GF-D8 (cell line): ENCODE measurements at places on chromosomes 11 and 22.
A peak's percentile ranks its signal among the peaks of the same experiment; 100 is the strongest.

DNA sequence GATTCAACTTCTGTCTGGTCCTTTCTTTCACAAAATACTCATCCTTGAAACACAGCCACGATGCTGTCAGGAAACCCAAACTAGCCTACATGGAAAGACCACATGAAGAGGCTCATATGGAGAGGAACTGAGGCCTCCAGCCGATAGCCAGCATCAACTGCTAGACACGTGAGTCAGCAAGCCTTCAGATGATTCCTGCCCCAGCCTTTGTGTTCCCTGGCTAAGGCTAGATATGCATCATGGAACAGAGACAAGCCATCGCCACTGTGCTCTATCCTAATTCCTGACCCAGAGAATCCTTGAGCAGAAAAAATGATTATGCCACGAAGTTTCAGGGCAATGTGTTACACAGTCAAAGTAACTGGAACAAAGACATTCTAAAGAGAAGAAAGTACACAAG is 75.5 kb downstream of the ENTHD1 start:
- no peak for DNase-seq

DNA sequence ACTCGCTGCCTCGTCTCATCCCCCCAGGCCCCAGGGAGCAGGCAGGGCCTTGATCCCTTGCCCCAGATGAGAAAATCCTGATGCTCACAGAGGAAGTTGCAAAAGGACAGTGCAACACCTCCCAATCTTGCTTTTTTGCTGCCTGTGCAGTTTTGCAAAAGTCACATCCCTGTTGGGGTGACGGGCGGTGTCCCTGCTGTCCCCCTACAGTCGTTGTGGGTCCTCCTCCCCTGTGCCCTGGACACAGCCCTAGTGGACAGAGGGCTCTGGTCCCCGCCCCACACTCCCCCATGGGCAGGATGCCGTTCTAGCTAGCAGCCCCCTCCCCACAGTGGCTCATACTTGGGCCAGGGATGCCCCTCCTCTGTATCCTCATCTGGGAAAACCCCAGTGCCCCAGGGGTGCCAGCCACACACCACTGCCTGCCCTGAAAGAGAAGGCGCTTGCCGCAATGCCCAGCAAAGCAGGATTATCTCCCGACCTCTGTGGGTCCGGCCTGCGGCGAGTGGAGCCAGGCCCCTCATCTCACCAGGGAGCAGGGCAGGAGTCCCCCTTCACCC is 18.4 kb upstream of the CTSD start:
- DNase-seq = peak; percentile 1

DNA sequence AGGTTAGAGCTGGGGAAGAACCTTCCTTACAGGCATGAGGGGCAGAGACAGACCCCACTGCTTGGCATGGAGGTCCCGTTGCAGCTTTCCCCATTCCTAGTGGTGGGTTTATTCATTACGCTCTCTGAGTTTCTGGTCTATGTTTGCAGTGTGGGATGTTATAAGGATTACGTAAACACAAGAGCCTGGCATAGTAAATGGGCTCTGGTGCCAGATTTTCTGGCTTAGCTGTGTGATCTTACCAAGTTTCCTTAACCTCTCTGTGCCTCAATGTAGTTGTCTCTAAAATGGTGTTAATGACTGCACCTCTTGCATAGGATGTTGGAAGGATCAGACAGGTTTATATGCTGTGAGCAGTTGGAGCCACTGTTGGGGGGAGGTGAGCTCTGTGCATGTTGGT is 15.1 kb downstream of the DTX4 start:
- DNase-seq = no peak

- peak; percentile 97 for DNase-seq
Measured at GRCh38 chr11:102546923-102547471, 16.4 kb upstream of the MMP7 start.

GRCh38 chr11:76298255-76298654 is 82.7 kb downstream of the THAP12 start:
- no peak for DNase-seq

DNA sequence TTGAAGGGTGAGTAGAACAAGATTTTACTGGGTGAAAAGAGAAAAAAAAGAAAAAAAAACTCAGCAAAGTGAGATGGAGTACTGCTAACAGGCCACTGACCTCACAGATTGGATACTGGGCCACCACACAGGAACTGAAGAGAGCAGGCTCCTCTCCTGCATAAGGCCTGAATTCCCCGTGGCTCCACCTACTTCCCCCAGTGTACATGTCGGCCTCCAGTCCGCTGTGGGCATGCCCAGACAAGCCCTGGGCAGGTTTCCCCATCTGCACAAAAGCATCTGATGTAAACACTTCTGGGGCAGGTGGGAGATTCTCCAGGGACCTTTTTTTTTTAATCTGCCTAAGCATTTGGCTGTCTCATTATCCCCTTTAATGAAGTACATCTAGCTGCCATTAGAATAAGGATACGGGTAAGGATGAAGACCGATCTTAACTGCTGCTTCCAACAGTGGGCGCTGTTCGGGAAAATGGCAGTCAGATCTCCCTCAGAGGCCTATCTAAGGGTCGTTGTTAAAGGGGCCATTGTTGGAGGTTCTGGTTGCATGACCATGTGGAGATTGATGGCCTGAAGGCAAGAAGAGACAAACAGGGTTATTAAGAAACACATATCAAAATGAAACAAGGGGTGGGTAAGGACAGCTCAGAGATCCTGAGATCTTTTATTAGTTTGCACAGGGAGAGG is 48.5 kb downstream of the MS4A13 start:
- DNase-seq = no peak

DNA sequence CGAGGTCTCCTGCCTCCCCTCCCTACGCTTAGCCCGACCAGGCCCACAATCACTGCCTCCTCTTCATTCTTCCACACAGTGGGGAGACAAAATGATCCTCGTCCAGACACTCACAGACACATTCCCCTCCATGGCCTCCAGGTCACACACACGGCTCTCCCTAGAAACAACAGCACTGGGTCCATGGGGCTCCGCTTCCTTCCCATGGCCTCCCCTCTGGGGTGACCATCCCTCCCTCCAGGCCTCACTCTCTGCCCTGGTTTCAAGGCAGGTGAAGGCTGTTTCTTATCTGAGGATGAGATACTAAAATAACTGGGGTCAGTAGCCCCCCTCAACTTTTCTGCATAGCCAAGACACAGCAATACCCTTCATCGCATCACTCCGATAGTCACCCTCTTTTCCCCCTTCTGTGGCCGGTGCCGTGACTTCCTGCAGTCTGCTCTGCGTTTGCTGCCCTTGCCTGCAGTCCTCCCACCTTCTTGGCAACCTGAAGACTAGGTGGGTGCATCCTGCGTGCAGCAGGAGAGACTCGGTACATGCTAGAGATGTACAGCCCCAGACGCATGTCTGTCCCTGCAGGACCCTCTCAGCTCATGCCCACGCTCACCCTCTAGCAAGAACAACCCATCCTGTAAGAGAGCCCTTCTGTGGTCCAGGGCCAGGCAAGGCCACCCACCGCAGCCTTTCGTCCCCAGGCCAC is 55.8 kb downstream of the CD6 start:
- DNase-seq = no peak

- DNase-seq = no peak
Measured at GRCh38 chr22:45453764-45454163, 40.3 kb downstream of the RIBC2 start.

DNA sequence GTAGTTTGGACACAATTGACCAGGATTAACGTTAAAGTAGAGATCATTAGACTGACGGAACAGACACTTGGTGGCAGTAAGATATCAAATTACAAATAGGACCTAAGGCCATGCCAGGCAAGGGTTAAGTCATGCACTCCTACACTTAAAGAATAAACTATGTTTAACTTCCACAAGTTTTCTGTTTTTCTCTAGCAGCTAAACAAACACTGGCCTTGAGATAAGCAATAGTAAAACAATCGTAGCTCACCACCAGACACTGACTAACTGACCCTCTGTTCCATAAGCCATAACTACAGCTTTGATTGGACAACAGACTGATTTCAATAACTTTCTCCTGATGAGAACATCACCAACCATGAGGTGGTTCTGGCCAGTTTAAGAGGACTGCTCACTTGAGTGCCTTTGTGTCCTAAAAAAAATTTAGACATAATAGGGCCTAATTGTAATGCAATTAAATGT is 2.0 kb upstream of the CEP126 start:
- DNase-seq = no peak

GRCh38 chr11:57278721-57279095 is 41.7 kb upstream of the APLNR start:
- no peak for DNase-seq
